ENCODE measurements at places on chromosomes 3 and 15.

- peak; percentile 74 for DNase-seq
Observed at GRCh38 chr3:172666873-172667694, 43.8 kb downstream of the NCEH1 start.

DNA sequence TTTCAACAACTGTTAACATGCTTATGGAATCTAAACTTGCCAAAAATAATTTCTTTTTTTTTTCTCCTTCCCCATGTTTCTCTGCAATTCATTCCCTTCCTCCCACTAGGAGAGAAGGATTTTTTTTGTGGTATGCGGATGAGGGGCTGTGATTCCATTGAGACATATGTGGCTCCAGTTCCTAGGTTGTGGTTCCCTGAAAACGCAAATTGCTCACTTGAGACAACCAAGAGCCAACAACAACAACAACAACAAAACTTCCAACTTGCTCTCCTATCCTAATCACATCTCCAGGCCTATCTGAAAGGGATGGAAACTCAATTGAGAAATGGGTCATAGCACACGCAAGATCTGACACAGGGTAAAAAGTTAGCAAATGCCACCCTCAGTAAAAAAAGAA lies 406.5 kb upstream of the TGFBR2 start:
- no peak for DNase-seq

DNA sequence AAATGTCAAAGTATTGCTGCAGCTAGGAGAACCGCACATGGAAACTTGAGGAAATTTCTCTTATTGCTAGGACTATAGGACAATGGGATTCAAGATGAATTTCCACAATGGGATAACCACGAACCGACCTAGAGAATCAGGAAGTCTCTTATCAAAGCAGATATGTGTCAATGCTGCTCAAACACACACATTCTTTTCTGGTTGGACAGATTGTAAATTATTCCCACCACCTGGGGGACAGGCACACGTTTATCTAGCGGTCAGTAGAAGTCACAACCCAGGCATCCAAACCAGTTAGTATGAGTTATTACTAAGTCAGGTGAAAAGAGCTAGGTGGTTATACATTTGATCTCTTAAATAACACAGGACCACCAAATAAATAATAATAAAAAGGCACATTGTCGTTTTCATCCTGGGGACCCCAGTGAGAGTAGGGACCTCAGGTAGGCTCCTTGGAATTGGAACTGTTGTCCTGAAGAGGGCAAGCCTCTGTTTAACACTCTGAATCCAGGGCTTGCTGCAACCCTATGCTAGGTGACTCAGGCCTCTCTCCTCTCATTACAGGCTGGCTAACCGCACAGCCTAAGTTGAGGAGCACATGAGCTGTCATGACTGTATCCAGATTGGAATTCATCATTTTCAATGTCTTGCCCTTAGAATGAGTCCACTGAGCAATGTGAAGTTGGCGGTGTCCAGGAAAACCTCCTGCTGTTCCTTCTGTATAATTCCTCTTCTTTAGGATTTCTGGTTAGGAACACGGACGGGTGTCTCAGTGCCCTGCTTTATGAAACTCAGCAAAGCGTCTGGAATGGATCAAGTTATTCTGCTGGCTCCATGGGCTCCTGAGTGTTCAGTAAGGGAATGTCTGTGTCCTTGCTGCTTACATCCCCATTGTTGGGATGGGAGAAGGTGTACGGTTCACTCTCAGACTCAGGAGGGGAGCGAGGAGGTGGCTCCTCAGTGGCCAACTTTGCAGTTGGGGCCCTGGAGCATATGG lies 59.0 kb downstream of the CLEC3B start:
- DNase-seq: no peak

DNA sequence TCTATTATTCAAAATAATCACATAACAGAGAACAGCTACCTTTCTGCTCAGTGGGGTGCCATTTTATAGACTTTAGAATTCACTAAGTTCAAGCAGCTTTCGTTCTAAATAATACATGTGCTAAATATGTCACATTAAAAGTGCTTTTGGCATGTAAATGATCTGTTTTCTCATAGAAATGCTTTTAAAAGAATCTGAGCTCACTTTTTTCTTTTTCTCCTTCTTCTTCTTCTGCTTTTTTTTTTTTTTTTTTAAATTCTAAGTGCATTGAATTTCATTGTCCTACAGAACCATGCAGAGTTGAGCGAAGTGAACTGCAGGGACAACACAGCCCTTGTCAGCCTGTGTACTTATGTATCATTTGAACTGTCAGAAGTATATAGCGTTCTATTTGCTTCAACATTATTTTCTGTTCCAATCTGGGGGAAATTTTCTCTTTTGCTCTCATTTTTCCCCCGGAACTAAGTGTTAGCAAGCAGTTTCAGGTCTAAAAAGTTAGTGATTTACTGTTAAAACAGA lies 193.8 kb upstream of the TMCO5A start:
- no peak for DNase-seq

DNA sequence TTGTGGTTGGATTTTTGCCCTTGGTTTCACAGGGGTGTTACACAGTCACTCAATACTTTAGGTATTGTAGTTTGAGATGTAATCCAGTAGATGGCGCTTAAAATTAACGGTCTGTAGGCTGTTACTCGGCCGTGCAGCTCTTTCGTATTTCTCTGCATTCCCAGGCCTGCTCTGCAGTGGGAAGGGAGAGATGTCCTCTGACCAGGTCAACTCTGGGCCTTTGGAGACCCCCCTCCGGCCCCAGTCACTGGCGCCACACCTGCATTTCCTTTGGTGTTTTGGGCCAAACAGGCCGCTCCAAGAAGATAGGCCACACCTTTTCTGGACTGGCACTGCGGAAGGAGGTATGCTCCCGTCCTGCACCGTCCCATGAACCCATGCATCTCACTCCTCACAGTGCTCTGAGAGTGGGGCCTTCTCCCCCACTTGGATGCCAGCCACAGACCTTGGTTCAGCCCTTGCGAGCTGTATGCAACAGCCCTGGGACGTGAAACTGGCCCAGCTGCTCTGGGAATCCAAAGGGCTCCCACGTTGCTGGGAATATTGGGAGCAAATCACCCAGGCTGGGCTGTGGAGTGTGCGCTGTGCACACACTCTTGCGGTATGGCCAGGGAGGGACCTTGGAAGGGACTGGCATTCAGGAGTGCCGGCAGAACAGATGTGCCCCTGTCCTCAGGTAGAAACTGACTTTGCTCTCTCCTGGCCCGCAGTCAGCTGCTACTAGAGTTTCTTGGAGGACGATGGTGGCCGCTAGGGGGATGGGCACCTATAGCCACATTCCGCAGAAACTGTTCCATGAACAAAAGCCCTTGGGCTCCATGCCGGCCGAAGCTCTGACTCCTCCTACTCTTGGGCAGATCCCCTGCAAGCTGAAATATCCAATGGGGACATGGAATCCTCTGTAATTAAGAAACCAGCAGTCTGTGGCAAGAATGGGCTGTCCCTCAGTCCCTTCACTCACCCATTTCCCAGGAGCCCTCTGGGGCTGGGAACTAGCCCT lies 410.5 kb upstream of the CADM2 start:
- DNase-seq: no peak

DNA sequence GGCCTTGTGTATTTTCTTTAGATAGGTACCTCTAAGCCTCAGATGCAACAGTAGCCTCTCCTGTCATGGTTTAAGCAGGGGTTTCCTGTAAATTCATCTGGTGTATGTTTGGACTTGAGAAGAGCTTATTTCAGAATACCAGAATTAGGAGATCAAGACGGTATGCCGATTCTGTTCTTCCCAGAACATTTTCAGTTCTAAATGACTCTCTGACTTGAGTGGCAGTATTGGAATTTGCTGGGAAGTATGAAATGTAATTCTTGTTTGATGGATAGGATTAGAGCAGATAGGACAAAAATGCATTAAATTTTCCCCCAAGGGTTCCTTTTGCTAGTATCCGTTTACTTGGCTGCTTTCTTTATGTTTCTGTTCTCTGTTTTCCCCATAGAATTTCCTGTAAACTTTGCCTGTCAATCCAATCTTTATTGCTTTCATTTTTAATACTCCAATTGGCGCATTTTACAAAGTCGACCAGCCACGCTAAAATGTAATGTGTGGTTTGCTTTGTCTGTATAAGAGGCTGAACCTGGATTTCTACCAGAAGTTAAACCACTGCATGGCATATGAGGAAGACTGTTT lies 612.2 kb downstream of the RBMS3 start:
- DNase-seq: no peak

- no peak for DNase-seq
Observed at GRCh38 chr3:148600440-148600839, 97.3 kb upstream of the AGTR1 start.

- peak; percentile 50 for DNase-seq
Observed at GRCh38 chr15:89971592-89971997, 29.5 kb upstream of the ZNF710 start.

GRCh38 chr3:29335943-29336342 lies 55.1 kb downstream of the RBMS3 start:
- no peak for DNase-seq

GRCh38 chr15:68175526-68175925 lies 29.6 kb downstream of the CALML4 start:
- no peak for DNase-seq

DNA sequence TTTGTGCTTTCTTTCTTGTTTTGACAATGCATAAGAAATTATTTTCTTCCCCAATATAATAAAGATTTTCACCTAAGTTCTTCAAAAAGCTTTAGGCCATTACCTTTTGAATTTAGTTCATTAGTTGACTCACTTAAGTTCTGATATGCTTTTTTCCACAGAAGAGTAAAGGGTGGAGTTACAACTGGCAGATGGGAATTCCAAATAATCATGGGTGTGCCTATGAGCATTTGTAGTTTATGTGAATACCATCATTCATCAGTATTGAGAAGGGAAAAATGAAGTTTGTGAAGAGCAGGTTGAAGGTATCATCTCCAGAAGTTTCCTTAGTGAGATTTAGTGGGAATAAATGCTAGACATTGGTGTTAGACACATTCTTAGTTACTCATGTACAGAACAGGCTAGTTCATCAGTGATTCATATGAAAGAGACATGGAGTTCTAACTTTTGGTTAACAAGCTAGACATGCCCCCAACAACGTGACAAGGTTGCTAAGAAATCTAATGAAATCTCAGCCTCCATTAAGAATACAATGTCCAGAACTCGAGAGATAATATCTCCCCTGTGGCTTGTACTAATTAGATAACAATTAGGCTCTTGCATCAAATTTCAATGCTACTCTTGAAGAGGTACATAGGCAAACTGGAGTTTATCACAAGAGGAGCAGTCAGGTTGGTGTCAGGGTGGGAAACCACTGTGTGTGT lies 16.9 kb upstream of the ALCAM start:
- no peak for DNase-seq

DNA sequence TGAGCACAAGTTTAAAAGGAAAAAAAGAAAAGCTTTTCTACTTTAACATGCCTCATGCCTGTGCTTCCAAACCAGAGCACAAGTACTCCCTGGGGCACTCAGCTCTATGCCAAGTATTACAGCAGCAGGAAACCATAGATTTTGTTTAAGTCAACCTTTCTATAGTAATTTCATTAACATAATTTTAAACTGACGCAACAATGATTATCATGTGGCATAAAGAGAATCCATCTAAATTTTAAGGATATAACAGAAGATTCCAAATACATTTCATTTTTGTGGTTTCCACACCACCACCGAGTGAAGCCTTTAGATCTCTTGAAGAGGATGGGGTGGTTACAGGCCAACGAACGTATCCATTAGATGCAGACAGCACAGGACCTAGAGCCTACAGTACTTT lies 112.1 kb downstream of the TNIK start:
- no peak for DNase-seq

- DNase-seq: no peak
Observed at GRCh38 chr3:44772099-44772442, 10.5 kb downstream of the KIF15 start.

DNA sequence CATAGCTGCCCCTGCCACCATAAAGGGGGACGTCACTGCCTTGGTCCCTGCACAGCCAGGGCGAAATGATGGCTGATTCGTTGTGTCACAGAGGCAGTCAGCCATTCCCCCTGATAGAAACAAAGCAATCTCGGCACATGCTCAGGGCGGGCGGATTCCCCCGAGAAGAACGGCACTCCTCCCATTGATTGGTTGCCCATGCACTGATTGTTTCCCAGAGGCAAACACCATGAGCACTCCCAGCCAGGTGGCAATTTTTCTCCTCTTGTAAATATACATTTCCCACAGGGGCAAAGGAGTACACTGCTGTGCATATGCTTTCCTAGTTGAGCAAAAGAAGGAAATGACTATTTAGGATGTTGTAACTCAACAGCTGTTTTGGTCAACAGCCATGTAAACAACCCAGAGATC lies 56.5 kb downstream of the KY start:
- DNase-seq: no peak

- no peak for DNase-seq
Observed at GRCh38 chr15:27723821-27724220, 375.3 kb downstream of the OCA2 start.

- no peak for DNase-seq
Observed at GRCh38 chr3:46965151-46965550, 11.4 kb downstream of the CCDC12 start.

- no peak for DNase-seq
Observed at GRCh38 chr3:110318108-110318507, 753.5 kb upstream of the NECTIN3 start.

- DNase-seq: no peak
Observed at GRCh38 chr15:101406036-101406435, 83.5 kb downstream of the PCSK6 start.

GRCh38 chr3:179546814-179547241 lies 15.9 kb upstream of the ACTL6A start:
- no peak for DNase-seq

- peak; percentile 63 for DNase-seq
Observed at GRCh38 chr15:75349851-75350588, 3.2 kb downstream of the NEIL1 start.

DNA sequence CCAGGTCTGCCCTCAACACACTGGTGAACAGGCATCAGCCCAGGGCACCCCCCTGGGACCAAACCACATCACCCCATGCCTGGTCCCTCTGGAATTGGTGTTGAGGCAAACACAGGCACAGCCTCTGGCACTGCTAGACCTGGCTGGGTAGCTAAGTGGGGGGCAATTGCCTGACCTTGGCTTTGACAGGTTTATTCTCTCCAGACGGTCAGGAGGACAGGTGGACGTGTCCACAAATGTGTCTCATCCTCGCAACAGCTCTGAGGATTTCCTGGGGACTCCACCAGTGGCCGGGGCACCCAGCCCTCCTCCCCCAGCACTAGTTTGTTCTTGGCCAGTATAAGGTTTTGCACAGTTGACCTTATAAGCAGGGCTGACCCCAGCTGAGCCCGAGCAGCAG lies 31.3 kb downstream of the TKT start:
- DNase-seq: no peak

GRCh38 chr3:136209921-136210320 lies 13.8 kb upstream of the MSL2 start:
- DNase-seq: no peak

DNA sequence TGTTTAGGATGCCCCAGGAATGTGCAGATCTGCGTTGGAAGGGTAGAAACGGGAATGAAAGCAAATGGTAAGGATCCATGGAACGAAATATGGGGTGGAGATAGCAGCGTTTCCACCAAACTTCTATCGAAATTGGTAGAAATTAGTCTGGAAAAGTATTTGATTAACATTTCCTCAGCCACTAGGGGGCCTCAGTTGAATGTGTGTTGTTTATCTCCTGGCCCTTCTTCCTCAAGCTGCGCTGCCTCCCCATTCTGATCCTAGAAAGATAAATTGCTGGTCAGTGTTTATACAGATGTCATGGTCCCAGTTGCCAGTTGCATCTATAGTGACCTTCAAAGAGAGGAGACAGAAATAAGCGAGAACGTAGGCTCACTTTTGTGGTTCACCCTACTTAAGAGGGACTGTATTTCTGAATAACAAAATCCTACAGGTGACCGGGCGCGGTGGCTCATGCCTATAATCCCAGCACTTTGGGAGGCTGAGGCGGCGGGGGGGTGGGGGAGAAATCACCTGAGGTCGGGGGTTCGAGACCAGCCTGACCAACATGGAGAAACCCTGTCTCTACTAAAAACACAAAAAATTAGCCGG lies 457.1 kb downstream of the SQOR start:
- no peak for DNase-seq

Measured in activated naive CD4-positive, alpha-beta T cell treated with Interleukin-2 at 50 U/mL for 16 hours (primary cell).